ENCODE measurements at places on chromosomes 4 and X. TPM values are rescaled to one million over a fixed set of nuclear protein-coding genes. Genes with fewer than 3 reads are reported as not detected.

Gene P2RY8
- total RNA-seq, result 0.50 TPM

Gene HTN3
- total RNA-seq, result not detected

Gene GPRIN3
- total RNA-seq, result 2.5 TPM

Gene SOWAHD
- 12.6 TPM for total RNA-seq

Gene ZNF711
- total RNA-seq, result 125 TPM

Gene GPR82
- 0.31 TPM for total RNA-seq

Gene FAT4
- 8.9 TPM for total RNA-seq

Gene MTMR8
- 2.7 TPM for total RNA-seq

Gene F8A1
- total RNA-seq, result 15.5 TPM

Gene TLR1
- total RNA-seq, result 5.5 TPM

Gene MRPL1
- 16.6 TPM for total RNA-seq

Gene KIAA1210
- 245 TPM for total RNA-seq

Gene XPNPEP2
- 0.08 TPM for total RNA-seq

Gene MCTS1
- total RNA-seq, result 26.2 TPM

Gene MAGEA8
- 2.0 TPM for total RNA-seq

Data from testis (tissue), 5 donors.